ENCODE measurements at places on chromosomes 13 and 19.

- DNase-seq = no peak
Measured at GRCh38 chr13:46367617-46368327, 19.3 kb downstream of the RUBCNL start.

GRCh38 chr19:296476-297225 is 5.4 kb upstream of the PLPP2 start:
- no peak for DNase-seq

GRCh38 chr13:59962343-59962742 is 201.4 kb downstream of the DIAPH3 start:
- DNase-seq = no peak

DNA sequence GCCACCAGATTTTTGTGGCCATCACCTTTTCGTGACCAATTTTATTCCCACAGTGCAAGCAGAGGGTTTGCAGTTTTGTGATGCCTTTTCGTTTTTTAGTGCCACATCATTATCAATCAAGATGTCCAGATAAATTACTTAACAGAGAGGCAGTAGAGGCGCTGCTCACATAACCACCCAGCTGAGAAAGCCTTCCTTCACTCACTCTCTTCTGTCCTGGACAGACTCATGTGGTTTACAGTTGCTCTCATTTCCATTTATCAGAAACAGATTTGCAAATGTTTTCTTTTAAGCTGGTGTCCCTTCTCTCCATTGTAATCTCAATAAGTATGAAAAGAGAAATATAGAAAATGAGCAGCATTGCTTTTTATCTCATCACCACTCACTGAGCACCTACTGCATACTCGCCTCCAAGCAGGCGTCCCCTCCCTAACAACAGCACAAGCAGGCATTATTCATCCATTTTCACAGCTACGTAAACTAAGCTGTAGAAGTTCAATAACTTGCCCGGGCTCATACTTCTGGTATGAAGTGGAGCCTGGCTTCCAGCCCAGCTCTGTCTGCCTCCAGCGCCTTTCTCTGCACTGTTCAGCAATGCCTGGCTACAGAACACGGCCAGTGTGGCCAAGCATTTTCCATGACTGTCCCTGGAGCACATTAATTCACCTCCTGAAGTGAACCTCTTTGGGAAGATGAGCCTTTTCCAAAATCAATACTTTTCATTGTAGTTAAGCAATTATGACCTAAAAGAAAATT is 34.6 kb upstream of the KATNAL1 start:
- peak; percentile 40 for DNase-seq

DNA sequence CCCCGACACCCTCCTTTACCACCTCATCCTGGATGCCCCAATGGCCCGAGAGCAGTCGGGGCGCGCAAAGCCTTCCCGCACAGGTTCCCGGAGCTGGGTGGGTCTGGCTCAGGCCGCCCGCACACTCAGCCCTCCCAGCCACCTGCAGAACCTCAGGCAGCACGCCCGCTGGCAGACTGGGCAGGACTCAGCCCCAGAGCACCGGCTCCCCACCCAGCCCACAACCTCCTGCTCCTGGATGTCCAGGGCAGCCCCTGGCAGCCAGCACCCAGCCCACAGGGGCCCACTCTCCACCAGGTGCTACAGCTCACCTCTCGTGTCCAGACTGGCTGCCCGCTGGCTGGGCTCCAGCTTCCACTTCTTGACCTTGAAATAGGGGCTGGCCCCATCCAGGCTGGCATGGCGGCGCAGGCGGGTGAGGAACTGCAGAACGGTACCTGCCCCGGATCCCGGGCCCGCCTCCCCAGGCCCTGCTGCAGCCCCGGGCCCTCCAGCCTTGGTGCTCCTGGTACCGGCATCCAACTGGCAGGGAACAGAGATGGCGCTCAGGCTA is 4.6 kb downstream of the CBARP start:
- no peak for DNase-seq

DNA sequence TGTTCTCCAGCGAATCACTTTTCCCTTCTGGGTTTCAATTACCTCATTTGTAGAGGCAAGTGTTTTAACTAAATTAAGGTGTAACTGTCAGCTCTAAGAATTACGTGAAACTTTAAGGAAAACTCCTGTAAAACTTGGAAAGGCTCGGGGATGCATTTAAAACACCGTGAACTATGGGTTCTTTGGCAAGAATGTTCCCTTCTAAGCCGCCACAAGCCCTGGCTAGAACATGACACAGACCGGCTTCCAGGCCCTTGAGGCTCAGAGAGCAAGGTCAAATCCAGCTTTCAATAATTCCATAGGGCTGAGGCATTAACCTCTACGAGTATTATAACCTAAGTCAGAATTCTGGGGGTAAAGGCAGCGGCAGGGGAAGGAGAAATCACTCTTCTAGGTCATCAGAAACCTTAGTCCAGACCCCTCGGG is 685 bp downstream of the VWA8 start:
- DNase-seq = peak; percentile 14

DNA sequence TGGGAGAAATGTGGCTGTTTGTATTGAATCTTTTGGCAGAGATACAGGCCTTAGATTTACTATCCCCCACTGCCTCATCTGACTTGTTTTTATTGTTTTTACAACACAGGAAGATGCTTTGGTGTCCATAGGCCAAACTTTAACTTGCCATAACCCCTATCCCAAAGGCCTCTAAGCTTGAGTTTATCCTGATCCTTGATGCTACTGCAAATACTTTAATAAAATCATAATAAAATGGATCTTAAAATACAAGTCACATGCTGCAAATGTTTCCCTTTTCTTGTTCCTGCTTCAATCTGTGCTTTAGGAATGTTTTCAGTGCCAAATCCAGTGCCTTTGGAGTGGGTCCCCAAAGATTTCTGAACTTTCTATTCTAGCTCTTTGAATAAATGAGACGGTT is 770.6 kb downstream of the DACH1 start:
- DNase-seq = no peak

GRCh38 chr13:99709134-99709533 is 207.9 kb downstream of the TM9SF2 start:
- DNase-seq = no peak

- DNase-seq = no peak
Measured at GRCh38 chr13:43191546-43191945, 168.2 kb downstream of the DNAJC15 start.

- no peak for DNase-seq
Measured at GRCh38 chr19:38970664-38971532, 4.6 kb downstream of the FBXO17 start.

GRCh38 chr19:12095111-12095790 is 30.7 kb downstream of the ZNF844 start:
- DNase-seq = no peak

DNA sequence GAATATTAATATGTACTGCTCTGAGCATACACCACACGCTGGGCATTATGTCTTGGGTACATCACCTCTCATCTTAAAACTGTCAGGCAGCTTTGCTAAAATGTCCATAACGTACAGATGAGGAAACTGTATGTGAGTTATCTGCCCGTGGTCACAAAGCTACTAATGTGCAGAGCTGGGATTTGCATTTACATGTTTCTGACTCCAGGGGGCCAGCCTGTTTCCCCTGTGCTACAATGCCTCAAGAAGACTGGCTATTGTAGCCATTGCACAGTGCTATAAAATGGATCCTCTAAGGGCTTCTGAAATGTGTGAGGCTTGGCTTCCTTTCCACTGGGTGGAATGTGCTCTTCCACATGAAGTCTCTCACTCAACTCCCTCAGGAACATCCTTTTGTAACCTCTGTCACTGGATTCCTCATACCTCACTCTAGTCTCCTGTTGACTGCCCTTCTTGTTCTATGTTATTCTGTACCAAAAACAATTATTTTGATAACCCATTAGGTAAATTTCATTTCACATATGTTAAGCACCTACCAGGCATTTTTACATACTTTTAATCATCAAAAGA is 95.6 kb upstream of the HTR2A start:
- DNase-seq = no peak

- no peak for DNase-seq
Measured at GRCh38 chr19:39916851-39917396, 17.5 kb downstream of the FCGBP start.

- DNase-seq = no peak
Measured at GRCh38 chr13:101451641-101452040, 834 bp upstream of the ITGBL1 start.

GRCh38 chr13:107276936-107277335 is 709.0 kb upstream of the ARGLU1 start:
- no peak for DNase-seq

- no peak for DNase-seq
Measured at GRCh38 chr13:51934461-51935087, 72.8 kb downstream of the CCDC70 start.

DNA sequence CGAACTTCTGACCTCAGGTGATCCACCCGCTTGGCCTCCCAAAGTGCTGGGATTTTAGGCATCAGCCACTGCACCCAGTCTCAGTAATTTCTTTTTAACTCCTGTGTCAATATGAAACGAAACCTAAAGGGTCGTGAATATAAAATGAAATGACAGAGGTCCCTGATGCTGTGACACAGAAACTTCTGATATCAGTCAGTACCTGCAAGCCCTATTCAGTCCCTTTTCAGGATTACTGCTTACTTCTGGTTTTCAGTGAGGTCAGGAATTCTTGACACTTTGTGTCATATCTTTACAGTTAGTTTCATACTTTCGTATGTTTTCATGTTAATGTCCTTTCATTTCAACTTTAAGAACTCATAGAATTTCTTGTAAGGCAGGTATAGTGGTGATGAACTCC is 58.7 kb downstream of the RNF17 start:
- DNase-seq = no peak

- no peak for DNase-seq
Measured at GRCh38 chr19:10399878-10400277, 3.5 kb downstream of the CDC37 start.

DNA sequence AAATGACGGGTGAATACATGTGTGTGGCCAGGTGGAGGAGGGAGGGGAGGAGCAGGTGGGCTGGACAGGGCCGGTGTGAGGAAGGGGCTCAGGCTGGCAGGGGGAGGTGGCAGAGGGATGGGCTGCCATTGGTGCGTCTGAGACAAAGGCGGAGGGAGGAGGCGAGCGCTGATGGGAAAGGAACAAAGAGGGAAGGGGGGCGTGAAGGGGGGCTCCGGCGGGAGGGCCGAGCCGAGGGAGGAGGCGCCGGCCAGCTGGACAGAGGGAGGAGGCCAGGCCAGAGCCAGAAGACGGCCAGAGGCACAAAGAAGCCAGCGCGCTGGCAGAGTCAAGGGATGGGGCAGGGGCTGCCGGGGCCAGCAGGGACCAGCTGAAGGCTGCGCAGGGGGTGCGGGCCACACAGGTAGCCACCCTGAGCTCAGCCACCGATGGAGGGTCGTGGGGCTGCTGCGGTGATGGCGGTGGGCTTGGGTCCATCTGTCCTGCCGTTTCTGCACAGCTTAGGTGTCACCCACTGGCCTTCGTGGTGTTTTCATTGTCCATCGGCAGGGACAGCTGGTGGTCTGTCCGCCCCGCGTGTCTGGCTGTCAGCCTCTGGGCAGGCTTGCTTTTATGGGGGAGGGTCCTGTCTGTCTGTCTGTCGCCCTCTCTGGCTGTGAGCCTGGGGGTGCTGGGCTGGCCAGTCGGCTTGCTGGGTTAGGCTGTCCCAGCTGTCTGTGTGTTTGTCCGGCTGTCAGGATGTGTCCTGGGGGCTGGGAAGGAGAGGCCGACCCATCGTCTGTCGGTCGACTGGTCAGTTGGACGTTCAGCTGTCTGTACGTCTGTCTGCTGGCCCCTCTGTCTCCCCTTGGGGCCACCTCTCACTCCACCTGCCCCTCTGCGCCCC is 2.2 kb downstream of the APC2 start:
- no peak for DNase-seq

DNA sequence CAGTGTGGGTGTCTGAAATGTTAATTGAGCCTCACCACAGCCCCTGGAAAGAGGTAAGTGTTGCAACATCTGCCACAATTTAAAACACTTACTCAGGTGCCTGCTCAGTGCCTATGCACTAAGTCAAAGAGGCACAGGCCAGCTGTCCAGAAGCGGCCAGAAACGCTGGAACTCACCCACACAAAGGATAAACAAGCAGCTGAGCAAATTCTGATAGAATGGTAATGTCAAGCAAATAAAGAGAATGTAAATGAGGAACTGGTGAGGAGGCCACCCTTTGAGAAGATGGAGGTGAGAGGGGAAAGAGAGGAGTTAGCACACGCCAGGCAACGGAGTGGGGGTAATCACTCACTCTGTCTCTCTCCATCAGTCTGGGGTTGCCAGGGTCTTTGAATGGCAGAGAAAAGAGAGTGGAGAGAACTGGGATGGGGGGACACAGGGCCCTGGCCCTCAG is 67.7 kb upstream of the SERP2 start:
- DNase-seq = no peak

GRCh38 chr13:90552702-90553101 is 794.8 kb upstream of the MIR17HG start:
- no peak for DNase-seq

GRCh38 chr13:61029064-61029463 is 386.6 kb downstream of the PCDH20 start:
- no peak for DNase-seq

DNA sequence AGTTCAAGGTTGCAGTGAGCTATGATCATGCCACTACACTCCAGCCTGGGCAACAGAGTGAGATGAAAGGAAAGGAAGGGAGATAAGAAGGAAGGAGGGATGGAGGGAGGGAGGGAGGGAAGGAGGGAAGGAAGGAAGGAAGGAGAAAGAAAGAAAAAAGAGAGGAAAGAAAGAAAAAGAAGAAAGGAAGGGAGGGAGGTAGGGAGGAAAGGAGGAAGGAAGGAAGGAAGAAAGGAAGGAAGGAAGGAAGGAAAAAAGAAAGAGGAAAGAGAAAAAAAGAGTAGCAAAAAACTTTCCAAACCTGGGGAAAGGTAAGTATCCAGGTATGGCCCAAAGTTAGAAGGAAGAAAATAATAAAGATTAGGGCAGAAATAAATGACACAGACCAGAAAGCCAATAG is 7.1 kb downstream of the ZFP14 start:
- DNase-seq = no peak

GRCh38 chr19:18128044-18128443 is 24.9 kb upstream of the PIK3R2 start:
- DNase-seq = no peak

- no peak for DNase-seq
Measured at GRCh38 chr19:55669418-55670279, 5.4 kb upstream of the EPN1 start.

- DNase-seq = no peak
Measured at GRCh38 chr13:67075239-67075638, 154.9 kb downstream of the PCDH9 start.

DNA sequence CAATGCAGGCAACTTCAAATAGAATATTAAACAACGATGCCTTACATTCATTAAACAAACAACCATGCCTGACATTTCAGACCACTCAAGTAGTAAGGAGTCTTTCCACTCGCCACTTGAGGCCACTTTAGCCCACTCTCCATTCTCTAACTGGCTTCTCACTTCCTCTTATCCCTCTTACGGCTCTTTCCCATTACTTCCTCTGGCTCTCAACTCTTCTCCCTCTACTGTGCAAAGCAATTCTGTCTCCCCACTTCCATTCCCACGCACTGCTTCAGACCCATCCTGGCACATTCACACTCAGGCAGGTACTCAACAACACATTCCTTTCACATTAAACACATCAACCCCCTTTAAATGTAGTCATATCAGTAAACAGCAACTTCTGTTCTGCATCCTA is 229.8 kb upstream of the IPO5 start:
- no peak for DNase-seq

GRCh38 chr19:38786572-38787265 is 2.3 kb upstream of the LGALS7B start:
- no peak for DNase-seq
